ENCODE measurements at places on chromosomes 11 and 22.

- DNase-seq: no peak
Measured at GRCh38 chr11:121226415-121227263, 65.9 kb upstream of the SC5D start.

DNA sequence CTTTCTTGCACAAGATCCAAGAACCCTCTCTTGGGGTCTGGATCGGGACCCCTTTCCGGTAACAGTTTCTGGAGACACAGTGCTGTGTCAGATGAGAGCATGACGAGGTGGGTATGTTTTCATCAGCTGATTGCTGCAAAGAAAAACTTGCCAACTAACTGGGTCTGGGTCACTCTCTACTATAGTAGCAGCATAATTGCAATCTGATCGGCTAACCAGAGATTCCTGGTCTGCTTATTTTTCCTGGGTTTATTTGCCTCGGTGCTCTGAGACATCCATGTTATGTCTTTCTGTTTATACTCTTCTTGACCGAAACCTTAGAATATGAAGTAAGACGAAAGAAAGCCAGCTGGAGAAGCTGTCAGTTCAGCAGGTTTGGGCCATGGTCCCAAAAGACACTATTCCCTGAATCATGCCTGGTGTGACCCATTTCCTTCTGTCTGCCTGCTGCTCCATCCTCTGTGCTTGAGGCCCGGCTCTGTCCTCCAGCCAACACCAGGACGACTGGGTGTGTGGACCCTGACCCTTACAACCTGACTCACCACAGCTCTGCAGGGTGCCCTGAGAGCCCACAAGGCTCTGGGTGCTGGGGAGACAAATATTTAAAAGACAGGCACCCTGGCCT lies 24.1 kb upstream of the CLMP start:
- DNase-seq: no peak

GRCh38 chr11:106321601-106322000 lies 244.1 kb downstream of the AASDHPPT start:
- DNase-seq: no peak

GRCh38 chr11:38547462-38547861 lies 1949.4 kb upstream of the RAG2 start:
- DNase-seq: no peak

DNA sequence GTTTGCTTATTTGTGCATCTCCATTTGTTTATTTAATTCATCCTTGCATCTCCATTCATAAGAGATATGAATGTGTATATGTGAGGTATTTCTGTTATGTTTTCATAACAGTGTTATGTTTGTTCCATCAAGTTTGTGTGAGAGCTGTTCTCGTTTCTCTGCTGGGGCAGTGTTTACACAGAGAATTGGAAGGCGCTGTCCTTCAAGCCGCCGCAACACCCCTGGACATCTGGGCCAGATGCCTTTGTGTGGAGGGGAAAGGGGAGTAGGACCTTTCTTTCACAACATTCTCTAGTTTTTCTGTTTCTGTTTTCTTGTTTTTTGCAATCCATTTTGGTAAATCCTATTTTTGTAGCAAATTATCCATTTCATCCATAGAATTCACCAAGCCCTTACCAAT lies 7.0 kb upstream of the TM7SF2 start:
- no peak for DNase-seq

DNA sequence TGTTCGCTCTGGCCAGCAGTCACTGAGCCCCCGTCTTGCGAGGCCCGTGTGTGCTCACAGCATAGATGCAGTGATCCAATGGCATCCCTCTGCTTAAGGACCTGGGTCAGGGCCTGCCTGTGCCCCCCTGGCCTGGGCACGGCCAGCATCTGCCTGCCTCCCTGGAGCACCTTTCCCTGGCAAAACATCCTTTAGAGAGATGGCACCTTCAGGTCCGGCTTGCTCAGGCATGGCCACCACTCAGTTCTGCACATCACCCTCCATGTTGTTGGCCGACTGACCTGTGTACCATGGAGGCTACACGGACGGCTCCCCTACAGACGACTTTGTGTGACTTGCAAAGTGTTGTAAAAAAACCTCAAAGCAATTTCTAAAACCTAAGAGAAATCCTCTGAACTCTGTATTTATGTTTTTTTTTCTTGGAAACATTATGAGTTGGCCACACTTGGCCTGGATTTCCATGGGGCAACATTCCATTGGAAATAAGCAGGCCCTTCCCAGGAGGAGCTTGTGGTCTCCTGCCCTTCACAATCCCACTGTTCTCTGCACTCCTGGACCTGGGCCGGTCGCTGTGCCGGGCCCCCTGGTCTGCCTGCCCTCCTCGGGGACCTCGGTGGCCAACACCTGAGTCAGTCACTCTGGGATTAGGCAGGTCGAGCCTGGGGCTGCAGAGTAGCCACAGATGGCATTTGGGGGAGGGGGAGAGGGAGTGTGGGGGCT lies 592.4 kb downstream of the TBC1D22A start:
- no peak for DNase-seq

DNA sequence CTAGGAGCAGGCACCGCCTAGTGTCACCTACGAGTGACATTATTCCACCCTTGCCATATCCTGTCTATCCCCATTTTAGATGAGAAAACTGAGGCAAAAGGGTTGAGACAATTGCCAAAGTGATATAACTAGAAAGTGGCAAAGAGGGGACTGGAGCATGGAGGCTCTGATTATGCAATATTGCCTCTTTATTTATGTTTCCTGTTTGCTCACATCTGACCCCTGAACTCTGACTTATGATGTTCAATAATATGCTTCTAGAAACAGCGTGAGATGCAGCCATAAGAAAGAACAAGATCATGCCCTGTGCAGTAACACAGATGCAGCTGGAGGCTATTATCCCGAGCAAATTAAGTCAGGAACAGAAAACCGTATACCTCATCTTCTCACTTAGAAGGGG lies 7.7 kb downstream of the ELF5 start:
- DNase-seq: no peak
